Right lung (tissue), 10 donors: ENCODE measurements at places on chromosomes 1 and 21. TPM values are rescaled to one million over a fixed set of nuclear protein-coding genes. Genes with fewer than 3 reads are reported as not detected.

DNA sequence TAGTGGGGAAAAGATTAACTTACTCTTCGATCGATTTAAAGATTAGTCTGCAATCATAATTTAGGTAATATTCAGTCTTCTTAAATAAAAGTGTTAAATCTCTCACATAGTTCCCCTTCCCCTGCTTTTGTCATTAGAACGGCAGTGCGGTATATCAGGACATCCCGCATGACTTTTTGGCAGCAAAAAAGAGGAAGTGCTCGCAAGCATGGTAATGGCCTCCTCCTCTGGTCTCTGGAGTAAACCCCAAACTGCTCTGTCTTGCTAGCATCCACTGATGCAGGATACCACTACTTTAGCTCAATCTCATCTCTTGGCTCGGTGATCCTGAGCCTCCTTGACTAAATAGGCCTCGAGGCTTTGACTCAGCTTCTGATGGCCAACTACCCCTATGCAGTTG, 78.7 kb upstream of the VAV3 start:
- DNase-seq: no peak

DNA sequence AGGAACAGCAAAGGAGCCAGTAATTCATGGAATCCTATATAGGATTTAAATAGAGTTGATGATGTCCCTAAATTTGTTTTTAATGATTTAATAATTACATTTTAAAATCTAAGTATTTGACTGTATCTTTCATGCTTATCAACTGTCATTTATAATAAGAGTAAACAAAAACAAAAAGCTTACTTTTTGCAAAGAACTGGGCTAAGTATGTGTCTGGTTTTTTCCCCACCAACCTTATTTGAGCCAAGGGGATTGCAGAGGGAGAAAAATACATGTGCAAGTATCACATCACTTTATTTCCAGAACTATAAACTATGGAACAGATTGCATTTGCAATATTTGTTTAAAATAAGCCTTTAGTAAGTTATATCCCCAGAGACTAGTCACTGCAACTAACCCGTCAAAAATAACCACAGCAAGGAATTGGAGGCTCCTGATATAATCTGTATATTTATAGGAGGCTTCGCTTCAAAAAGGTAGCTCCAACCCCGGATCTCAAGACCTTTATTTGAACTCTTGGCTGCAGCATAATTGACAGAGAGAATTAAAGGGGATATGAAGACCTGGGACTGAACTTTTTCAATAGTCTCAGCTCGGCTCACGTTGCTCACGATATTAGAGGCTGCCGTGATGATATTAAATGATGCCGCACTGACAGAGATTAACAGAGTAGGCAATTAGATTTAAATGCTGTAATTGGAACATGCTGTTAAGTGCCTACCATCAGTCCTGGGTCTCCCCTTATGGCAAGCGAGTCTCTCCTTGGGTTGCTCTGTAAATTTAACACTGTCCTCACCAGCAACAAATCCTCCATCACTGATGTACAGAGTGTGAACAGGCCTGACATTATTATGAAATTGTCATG, 329.1 kb upstream of the NFIA start:
- DNase-seq: no peak

- peak; percentile 24 for DNase-seq
Measured at GRCh38 chr21:18907076-18907475, 503.5 kb upstream of the TMPRSS15 start.

DNA sequence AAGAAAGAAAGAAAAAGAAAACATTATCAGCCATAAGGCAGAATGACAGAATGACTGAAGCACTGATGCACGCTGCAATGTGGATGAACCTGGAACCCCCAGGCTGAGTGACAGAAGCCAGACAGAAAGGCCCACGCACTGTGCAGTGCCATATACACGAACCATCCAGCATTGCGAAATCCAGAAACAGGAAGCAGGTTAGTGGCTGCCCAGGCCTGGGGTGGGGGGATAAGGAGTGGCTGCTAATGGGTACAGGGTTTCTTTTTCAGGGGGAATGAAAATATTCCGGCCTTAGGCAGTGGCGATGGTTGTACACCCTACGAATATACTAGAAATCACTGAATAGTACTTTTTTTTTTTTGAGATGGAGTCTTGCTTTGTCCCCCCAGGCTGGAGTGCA, 57.0 kb downstream of the CHD5 start:
- DNase-seq: no peak

DNA sequence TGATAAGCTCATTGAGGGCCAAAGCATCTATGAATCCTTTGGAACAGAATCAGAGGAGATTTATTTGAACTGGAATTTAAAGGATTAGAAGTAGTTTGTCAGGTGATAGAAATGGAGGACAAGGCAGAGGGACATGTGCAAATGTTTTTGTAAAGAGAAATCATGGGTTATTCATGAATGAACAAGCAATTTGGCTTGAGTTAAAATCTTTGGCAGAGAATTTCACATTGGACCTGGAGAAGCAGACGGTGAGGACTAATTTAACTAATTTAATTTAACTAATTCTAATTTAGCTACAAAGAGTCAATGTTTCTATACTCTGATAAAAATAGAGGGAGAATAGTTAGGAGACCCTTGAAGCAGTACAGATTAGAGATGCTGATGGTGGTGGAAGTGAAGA, 36.3 kb downstream of the SNX7 start:
- no peak for DNase-seq

FCRLB gene
- polyA plus RNA-seq: 0.43 TPM

DENND2C gene
- polyA plus RNA-seq: 4.6 TPM

DCST1 gene
- 0.69 TPM for polyA plus RNA-seq

FAM163A gene
- 0.22 TPM for polyA plus RNA-seq

DIO1 gene
- 0.95 TPM for polyA plus RNA-seq

SGIP1 gene
- polyA plus RNA-seq: 16.0 TPM
